ENCODE measurements at places on chromosomes 11 and 22. TPM values are rescaled to one million over a fixed set of nuclear protein-coding genes. Genes with fewer than 3 reads are reported as not detected.

Gene TUBA8
- 0.63 TPM for total RNA-seq

Gene OR51B5
- 0.26 TPM for total RNA-seq

Gene LIN7C
- 18.9 TPM for total RNA-seq

Gene CRYBB3
- total RNA-seq, result not detected

Gene H19
- total RNA-seq, result 518 TPM

Gene OR8D1
- under 0.01 TPM for total RNA-seq

Gene CDON
- 31.2 TPM for total RNA-seq

Gene IGF2
- total RNA-seq, result 0.69 TPM
